ENCODE measurements at places on chromosomes 5 and 9.
A peak's percentile ranks its signal among the peaks of the same experiment; 100 is the strongest.

- no peak for DNase-seq
Measured at GRCh38 chr9:130616451-130616850, 37.1 kb downstream of the FUBP3 start.

- no peak for DNase-seq
Measured at GRCh38 chr5:34475249-34475966, 180.7 kb upstream of the RAI14 start.

GRCh38 chr5:126961128-126961527 is 69.2 kb downstream of the MARCHF3 start:
- no peak for DNase-seq

GRCh38 chr5:117326997-117327396 is 752.4 kb upstream of the SEMA6A start:
- DNase-seq: no peak

DNA sequence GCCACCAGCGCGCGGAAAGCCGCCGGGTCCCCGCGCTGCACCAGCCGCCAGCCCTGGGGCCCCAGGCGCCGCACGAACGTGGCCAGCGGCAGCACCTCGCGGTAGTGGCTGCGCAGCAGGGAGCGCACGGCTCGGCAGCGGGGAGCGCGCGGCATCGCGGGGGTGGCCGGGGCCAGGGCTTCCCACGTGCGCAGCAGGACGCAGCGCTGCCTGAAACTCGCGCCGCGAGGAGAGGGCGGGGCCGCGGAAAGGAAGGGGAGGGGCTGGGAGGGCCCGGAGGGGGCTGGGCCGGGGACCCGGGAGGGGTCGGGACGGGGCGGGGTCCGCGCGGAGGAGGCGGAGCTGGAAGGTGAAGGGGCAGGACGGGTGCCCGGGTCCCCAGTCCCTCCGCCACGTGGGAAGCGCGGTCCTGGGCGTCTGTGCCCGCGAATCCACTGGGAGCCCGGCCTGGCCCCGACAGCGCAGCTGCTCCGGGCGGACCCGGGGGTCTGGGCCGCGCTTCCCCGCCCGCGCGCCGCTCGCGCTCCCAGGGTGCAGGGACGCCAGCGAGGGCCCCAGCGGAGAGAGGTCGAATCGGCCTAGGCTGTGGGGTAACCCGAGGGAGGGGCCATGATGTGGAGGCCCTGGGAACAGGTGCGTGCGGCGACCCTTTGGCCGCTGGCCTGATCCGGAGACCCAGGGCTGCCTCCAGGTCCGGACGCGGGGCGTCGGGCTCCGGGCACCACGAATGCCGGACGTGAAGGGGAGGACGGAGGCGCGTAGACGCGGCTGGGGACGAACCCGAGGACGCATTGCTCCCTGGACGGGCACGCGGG is at the start of gene TERT:
Gene TERT (minus strand): TSS at position 234 of the 815 bp plus-strand sequence. CDS start 79 bp downstream, at position 155.
- DNase-seq: no peak

- no peak for DNase-seq
Measured at GRCh38 chr9:36679710-36680109, 107.0 kb downstream of the MELK start.

GRCh38 chr5:64451551-64451950 is 54.3 kb upstream of the RGS7BP start:
- no peak for DNase-seq

DNA sequence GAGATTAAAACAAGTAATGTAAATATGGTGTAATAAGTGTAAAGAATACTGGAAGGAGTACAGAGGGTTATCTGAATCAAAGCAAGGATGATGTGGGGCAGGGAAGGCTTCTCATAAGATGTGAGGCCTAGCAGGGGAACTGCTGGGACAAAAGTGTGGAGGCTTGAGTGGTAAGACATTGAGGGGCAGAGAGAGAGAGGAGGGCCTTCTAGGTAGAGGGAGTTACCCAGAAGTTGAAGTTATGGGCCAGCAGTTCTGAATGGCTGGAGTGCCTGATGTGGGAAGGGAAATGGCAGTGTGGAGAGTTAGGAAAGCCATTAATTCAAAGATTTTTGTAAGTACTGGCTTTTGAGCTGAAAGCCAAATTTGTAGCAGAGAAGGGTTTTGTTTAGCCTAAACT is 36.8 kb downstream of the CPEB4 start:
- no peak for DNase-seq

DNA sequence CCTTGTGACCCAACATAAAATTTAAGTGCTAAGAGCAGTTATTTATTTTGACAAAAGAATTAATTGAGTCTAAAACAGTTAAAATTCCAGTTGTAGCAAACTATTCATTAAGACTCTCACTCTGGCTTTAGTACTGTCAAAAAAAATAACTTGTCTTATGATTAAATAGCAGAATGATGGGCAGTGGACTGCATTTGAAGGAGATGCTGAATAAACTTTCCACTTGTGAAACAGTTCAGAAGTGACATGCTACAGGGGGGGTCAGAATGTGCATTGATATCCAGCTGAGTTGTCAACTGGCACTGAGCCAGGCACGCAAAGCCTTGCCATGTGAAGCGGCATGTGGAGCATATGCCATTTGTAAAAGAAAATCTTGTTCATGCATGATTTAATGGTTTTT is 76.0 kb downstream of the FCHO2 start:
- DNase-seq: no peak

GRCh38 chr5:66738136-66738535 is 141.9 kb downstream of the MAST4 start:
- no peak for DNase-seq

DNA sequence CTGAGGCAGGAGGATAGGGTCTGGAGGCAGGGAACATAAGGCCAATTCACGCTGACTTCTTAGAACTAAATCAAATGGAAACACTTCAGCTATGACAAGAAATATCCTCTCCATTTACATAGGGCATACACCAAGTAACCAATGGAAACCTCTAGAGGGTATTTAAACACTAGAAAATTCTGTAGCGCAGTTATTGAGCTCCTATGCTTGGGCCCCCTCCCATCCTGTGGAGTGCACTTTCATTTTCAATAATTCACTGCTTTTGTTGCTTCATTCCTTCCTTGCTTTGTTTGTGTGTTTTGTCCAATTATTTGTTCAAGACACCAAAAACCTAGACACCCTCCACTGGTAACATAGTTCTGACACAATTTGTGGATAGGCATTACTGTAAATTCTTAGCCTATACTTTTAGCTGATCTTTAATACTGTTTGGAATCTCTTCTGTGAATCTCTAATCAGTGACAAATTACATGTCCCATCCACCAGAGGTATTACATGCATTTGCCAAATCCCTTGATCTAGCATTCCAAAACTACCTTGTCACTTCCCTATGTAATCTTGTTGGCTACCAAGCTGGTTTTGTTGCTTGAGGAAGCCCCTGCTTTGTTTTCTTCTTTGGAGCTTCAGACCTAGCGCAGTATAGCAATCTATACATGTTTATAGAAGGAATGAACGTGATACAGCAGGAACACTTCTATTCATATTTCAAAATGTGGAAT is 61.6 kb downstream of the ST8SIA4 start:
- DNase-seq: no peak

DNA sequence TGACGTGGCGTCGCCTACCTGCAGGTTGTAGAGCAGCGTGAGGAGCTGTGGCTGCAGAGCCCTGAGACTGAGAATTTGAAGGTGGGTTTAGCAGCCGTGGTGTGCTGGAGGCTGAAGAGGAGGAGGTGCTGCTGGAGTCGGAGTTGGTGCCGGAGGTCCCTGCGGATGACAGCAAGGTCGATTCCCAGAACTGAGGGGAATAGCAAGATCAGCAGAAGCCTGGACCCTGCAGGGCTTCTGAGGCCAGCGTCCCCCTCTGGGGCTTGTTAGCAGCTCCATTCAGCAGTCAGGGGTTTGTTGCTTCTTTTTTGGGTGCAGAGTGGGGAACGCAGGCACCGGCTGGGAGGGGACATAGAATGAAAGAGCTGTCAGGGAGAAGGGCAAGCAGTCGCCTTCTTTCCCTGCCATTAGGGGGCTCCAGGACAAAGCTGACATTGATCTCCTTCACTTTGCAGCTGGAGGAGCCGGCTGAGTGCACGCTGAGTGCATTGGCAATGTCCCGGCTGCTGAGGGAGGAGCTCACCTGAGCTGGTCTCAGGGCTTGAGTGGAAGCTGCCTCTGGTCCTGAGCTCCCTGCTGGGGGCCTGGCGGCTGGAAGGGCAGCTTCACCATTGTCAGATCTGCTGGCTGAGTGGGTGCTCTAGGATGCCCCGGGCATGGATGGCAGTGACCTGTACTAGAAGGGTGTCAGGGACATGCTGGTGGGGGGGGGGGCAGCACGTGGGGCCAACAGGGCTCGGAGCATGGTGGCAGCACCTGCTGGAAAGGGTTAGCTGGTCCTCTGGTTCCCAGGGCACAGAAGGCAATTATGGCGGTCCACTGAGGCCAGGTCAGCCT is 20.8 kb downstream of the OBP2B start:
- no peak for DNase-seq

DNA sequence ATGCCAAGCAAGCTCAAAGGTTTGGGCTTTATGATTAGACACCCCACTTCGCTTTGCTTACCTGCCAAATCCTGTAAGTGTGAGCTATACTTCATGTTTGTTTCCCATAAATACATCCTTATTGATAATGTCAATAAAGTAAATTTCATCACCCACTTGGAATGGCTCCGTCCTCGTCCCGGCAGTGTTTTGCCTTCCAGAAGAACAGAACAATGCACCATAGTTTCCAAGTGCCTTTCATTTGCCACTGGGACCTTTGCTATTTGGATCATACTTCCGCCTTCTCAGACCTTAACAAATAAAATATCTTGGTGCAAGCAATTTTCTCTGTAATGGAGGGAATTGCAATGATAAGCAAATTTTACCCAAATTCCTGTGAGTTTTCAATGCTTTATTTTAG is 229.3 kb downstream of the PIK3R1 start:
- DNase-seq: no peak

- no peak for DNase-seq
Measured at GRCh38 chr5:140630292-140631035, 2.5 kb downstream of the CD14 start.

- DNase-seq: no peak
Measured at GRCh38 chr5:66080664-66081063, 63.4 kb upstream of the SREK1 start.

- DNase-seq: no peak
Measured at GRCh38 chr9:90808890-90809685, 7.5 kb downstream of the SYK start.

DNA sequence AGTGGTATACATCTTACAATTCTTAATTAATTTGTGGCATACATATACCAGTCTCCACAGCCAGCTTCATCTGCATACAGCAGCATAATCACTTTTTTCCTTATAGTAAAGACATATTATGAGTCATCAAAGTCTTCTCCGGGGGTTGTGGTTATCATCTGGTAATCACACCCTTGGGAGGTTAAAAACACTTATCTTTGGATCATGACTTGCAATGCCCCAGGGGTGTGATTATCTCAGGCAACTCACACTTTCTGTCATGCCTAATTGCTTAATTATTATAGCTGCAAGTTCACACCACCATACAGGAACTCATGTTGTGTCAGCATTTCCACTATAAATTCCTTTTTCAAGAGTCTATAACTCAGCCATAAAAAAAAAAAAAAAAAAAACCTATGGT is 218.4 kb downstream of the ANXA1 start:
- no peak for DNase-seq

GRCh38 chr5:124576848-124577409 is 169.5 kb downstream of the ZNF608 start:
- DNase-seq: no peak

- DNase-seq: no peak
Measured at GRCh38 chr9:115629879-115630840, 512.2 kb upstream of the TNC start.

- no peak for DNase-seq
Measured at GRCh38 chr5:129903466-129904101, 681 bp upstream of the CHSY3 start.

DNA sequence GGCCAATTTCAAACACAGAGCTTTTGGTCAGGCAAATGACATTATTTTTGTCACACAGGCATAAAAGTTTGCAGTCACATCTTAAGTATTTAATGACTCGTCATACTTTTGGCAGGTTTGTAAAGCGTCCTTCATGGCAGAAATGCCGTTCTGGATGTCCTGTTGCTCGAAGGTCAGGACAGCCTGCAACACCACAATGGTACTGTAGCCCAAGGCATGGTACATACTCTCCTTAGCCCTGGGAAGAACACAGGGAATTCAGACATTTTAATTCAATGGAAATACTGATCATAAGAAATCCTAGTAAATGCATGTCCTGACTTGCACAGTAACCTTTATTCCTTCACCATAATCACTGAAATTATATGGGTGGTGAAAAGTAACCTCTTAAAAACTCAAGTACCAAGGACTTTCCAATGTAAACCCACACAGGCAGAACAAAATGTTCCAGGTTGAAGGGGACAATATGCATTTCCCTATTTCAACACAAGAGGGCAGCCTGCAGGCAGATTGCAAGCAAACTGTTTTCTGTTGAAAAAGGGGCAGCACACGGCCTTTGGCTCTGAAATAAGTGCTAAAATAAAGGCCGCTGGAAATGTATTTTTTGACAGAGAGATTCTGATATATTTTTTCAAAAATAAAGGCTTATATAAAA is 95.7 kb downstream of the TTC39B start:
- DNase-seq: peak; percentile 60

GRCh38 chr5:1188464-1188863 is 12.9 kb upstream of the SLC6A19 start:
- no peak for DNase-seq

- DNase-seq: no peak
Measured at GRCh38 chr5:110561510-110561909, 165.0 kb downstream of the TMEM232 start.

- DNase-seq: no peak
Measured at GRCh38 chr5:128146671-128147070, 63.1 kb downstream of the SLC12A2 start.

Data from memory B cell (primary cell).